ENCODE measurements at places on chromosomes 2 and 18.
A peak's percentile ranks its signal among the peaks of the same experiment; 100 is the strongest.

DNA sequence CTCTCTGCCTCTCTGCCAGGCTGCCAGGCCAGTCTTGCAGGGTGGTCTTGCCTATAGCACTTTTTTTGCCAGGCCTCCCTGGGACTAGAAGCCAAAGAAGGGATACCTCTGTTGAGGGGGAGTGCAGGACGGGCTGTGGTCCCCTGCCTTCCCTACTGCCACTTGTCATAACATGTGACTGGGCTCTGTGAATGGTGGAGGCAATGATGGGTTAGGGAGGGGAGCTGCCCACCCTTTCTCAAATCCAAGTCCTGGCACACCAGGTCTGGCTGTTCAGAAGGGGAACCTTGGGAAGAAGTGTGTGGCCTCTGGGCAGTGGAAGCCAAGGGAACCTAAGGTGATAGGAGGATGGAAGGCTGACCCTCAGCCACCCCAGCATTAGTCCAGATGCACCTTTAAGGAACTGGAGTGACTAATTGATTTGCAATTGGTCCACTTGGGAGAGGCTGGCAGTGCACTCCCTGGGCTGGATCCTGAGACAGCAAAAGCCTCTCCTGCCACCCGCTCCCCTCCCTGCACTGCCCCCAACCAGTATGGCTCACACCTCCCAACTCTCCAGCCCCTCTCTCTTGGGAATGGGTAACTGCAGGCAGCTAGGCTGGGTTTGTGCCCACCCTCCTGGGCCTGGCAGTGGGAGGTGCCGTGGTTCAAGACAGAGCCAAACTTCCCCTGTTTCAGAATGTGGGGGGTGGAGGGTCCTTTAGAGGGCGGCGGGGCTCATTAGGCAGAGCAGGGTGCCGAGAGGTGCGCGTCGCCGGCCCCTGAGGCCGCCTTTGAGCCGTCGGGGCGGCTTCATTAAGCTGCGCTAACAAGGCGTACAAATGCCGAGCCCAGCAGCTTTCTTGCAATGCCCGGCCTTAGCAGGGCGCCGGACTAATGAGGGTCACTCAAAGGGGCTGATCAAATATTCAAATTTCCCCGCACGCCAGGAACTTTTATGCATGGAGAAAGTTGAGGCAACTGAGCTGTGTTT is 4.5 kb upstream of the SIX3 start:
- DNase-seq = peak; percentile 51

DNA sequence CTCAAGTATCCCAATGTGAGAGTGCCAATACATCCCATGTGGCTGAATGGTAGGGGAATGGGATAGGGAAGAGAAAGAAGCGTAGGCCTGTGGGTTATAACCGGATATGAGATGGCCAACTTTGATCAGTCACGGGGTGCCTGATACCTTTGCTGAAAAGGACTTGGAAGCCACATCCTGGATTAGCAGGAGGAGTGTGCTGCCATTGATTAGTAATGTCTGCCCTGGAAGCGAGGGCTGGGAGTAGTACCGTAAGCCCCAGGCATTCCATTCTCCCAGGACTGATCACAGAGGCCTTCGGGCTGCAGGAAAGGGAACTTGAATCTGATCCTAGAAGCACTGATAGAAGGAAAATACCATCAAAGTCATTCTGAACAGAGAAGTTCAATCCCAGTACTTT is 218.5 kb downstream of the TFCP2L1 start:
- DNase-seq = no peak

- no peak for DNase-seq
These were observed 4.0 kb upstream of the COL3A1 start for GRCh38 chr2:188970211-188970610.

DNA sequence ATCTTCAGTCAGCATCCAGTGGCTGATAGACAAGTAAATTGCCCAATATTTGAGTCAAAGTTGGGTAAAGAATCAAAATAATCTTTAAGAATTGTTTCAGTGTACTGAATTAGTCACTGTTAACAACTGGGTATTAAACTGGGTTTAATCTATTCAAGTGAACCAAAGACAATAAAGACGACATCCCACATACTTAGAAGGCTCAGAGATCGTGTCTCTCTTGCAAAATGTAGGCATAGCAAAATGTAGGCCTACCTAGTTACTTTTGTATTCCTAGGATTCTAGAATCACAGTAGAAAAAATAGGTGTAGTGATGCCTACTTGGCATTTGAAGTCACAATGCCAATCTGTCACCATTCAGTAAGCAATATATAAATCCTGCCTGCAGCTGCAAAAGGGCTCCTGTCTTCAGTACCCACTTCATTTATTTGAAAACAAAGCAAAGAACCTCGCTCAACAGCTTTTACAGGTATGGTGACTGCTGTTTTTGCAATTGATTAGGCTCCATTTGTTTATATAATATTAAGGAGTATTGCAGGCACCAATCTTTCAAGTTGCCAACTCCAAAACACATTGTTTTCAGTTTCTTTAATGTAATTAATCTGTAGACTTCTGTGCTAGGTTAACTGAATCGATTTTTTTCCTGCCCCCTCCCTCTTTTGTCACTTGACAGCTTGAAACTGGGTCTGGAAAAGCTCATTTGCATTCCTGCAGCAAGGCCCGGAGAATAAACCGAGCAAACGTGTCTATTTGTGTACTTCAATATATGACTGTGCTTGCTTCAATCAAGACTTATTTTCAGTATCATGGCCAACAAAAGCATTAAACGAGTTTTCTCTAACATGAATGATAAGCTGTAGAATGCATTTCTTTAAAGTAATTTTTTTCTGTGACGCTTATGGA is 1074.9 kb downstream of the TDRD15 start:
- no peak for DNase-seq

DNA sequence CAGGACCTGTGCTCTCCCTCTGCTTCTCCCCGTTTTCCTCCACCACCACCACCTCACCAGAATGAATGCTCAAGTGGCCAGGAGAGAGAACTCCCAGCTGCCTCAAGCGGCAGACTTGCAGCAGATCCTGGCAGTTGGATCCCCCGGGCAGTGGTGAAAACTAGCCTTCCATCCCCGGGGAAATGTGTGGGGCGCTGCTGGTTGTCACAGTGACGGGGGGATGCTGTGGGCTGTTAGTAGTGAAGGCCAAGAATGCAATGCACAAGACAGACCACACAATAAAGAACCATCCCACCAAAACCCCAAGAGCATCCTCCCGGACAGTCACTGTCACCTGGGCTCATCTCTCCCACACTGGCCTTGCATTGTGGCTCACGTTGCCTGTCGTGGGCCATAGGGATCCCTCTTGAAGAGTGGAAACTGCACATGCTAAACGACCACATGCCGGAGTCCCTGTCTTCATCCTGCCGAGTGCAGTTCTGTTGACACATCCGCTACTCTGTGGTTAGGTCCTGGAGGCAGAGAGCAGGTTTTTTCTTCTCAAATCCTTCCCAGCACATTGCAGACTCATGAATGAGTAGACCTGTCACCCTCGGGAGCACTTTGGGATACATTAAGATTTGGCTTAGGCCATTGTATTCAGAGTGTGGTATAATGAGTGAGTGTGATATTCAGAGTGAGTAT is 13.5 kb downstream of the SPATA3 start:
- DNase-seq = peak; percentile 66

DNA sequence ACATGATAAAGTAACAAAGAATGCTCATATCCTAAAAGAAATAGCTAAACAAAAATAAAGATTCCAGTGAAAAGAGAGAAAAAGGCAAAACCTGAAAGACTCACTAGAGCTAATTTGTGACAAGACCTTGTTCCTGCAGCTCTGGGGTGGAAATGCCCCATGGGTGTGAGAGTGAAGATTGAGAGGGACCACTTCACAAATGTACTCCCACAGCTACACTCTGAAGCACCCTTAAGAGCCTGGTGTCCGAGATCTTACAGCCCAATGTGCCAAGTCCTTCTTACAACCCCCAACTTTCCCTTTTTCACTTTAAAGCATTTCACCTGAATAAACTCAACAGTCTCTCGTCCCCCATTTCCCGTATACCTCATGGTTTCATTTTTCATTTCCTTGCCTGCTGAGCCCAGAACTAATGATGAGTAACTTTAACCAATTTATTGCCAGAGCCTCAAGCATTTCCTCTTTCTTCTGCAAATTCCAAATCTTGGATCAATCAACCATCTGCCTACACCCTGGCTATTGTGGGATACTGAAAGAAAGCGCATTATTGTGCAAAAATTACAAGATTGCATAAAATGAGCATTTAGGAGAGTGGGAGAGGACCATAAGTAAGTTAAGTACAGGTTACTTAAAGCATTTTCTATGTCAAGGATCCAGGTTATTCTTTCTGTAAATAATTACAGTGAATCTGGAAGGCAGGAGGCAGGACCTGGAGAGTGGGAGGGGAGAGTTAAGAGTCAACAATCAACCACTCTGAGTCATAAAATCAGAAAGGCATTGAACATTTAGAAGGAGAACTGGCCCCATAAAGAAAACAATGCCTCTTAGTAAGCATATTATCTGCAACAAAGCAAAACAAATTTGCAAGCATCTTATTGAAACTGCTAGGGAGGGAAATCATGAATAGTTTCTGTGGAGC is 804.4 kb upstream of the CELF4 start:
- no peak for DNase-seq

DNA sequence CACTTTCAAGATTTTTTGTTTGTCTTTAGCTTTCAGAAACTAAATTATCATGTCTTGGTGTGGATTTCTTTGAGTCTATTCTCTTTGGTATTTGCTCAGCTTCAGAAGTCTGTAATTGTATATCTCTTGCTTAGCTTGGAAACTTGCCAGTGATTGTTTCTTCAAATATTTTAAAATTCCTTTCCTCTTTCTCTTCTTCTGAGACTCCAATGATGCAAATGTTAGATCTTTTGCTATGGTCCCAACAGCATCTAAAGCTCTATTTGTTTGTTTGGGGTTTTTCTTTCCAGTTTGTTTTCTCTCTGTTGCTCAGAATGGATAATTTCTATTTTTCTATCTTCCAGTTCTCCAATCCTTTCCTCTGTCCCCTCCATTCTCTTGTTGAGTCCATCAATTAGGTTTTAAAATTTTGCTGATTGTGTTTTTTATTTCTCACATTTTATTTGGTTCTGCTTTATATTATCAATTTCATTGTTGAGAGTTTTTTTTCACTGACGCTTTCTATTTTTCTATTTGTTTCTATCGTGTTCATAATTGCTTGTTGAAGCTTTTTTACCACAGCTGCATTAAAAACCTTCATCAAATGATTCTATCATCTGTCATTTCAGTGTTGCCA is 81.5 kb upstream of the DAPL1 start:
- no peak for DNase-seq

DNA sequence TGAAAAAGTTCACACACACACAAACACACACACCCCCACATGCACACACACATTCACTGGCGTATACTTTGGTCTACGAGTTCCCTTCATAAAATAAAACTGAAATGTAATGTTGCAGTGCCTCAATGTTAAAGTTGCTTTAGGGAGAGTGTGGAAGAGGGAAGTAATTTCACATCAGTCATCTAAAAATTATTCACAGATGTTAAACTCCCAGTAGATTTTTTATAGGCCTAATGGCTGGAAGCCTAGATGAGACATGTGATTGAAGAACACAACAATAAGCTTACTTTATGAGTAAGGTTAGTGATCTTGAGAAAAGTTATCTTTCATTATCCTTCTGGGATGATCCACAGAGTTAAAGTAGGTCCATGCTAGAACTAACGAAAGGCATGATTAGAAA is 506.7 kb upstream of the CNTNAP5 start:
- DNase-seq = no peak

GRCh38 chr2:54092940-54093339 is 22.5 kb upstream of the ACYP2 start:
- DNase-seq = no peak

DNA sequence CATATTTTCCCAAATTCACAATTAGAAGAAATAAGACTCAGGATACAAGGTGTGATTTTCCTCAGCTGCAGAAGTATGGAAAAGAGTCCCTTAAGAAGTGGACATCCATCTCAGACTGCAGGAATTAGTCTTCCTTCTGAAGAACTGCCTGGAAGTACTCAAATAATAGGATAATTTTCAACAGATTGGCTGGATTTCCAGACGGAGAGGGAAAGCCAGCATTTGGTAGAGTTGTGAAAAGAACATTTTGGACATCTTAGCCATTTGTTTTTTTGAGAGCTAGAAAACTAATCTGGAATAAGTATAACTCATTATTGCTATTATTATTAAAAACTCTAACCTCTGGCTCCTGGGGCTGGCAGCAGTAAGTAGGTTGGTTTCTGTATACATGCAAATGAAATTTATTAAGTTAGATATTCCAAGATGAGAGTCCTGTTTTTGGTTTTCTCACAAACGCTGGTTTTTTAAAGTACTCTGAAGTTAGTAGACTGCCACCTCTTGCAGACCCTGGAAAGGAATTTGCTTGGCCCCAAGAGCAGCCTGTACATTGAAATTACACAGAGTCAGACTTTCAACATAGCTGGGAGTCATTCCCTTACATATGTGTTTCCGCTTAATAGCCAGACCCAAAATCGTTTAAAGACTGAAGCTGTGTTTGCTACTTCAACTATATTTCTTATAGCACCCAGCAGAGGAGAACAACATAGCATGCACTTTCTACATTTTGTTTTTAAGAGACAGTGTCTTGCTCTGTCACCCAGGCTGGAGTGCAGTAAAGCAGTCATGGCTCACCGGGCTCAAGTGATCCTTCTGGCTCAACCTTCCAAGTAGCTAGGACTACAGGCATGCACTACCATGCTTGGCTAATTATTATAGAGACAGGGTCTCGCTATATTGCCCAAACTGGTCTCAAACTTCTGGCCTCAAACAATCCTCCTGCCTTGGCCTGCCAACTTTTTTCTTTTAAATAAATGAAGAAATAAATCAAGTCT is 142.4 kb downstream of the THADA start:
- DNase-seq = no peak

GRCh38 chr2:9137379-9138150 is 69.0 kb upstream of the ASAP2 start:
- DNase-seq = no peak

DNA sequence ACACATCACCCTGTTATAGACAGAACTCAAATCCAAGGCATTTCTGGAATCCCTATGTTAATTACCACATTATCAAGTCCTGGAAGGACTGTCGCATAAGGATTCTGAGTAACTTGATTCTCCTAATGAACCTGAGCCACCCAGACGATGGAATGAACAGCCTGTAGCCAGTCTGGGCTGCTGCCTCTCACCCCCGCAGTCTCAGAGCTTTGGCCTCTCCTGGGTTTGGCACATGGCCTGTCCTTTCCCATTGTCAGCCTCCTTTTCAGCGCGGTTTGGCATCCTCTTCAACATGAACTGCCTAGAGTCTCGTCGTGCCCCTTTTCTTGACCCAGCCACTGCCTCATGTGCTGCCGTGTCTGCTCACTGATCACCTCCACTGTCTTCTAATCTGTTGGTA is 147.6 kb downstream of the SLC8A1 start:
- DNase-seq = no peak

GRCh38 chr2:8644605-8645175 is 37.2 kb upstream of the ID2 start:
- DNase-seq = peak; percentile 55

DNA sequence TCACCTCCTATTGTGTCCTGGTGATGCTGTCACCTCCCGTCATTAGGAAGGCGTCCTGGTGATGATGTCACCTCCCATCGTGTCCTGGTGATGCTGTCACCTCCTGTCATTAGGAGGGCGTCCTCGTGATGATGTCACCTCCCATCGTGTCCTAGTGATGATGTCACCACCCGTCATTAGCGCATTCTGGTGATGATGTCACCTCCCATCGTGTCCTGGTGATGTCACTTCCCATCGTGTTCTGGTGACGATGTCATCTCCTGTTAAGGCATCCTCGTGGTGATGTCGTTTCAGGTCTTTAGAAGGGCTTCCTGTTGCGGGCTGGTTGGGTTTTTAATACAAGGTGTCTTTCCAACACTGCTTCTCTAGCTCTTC is 40.7 kb downstream of the CTDP1 start:
- DNase-seq = no peak
